ENCODE measurements at places on chromosomes 6 and 20. TPM values are rescaled to one million over a fixed set of nuclear protein-coding genes. Genes with fewer than 3 reads are reported as not detected.

DNA sequence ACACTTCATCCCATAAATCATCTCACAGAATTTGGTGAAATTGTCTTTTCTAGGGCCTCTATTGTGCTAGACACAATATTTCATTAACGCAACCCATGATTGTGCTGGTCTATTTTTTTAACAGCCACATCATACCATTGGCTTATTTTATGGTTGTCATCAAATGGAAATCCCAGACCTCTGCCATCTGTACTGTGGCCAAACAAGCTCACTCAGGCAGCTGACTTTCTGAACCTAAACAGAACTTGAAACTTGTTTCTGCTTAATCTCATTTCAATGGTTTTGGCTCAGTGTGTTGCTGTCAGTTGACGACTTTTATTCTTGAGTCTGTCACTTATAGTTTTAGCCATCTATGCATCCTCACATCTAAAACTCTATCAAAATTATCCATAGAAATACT, 111.8 kb downstream of the HAO1 start:
- no peak for DNase-seq
- H3K27ac ChIP-seq: no peak overlapping the region
- H3K27me3 ChIP-seq: no peaks in the 10 kb centered on the region
- no peaks in the 10 kb centered on the region for H3K36me3 ChIP-seq

GRCh38 chr20:44217342-44218092, 6.9 kb upstream of the OSER1 start:
- H3K27me3 ChIP-seq: no peaks in the 10 kb centered on the region
- peaks cover 22% of the 10 kb centered on the region for H3K4me1 ChIP-seq
- H3K4me3 ChIP-seq: no peak overlapping the region
- peak; percentile 61 for DNase-seq
- H3K27ac ChIP-seq: no peak overlapping the region

PPP1R3G gene
- 2.1 TPM for total RNA-seq

GPR63 gene
- total RNA-seq: 0.20 TPM

OPRL1 gene
- 1.5 TPM for total RNA-seq

DNA sequence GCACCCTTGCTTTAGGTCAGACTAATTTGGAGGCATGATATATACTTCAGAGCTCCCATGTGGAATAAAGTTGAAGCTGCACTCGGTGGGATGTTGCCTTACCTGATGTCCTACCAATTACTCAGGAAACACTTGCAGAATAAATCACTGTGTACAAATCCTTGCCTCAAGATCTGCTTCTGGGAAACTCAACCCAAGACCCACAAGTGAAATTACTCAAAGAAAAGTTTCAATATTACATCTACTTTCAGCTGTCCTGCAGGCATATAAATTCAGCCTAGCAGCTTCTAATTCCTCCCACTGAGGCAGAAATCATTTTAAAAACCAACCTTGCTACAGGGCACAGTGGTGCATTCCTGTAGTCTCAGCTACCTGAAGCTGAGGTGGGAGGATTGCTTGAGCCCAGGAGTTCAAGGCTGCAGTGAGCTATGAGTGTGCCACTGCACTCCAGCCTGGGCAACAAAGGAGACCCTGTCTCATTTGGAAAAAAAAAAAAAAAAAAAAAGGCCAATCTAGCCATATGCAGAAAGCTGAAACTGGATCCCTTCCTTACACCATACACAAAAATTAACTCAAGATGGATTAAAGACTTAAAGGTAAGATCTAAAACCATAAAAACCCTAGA, 20.7 kb upstream of the DCDC2 start:
- no peak overlapping the region for H3K27ac ChIP-seq
- H3K27me3 ChIP-seq: no peaks in the 10 kb centered on the region
- DNase-seq: no peak
- no peaks in the 10 kb centered on the region for H3K36me3 ChIP-seq

DNA sequence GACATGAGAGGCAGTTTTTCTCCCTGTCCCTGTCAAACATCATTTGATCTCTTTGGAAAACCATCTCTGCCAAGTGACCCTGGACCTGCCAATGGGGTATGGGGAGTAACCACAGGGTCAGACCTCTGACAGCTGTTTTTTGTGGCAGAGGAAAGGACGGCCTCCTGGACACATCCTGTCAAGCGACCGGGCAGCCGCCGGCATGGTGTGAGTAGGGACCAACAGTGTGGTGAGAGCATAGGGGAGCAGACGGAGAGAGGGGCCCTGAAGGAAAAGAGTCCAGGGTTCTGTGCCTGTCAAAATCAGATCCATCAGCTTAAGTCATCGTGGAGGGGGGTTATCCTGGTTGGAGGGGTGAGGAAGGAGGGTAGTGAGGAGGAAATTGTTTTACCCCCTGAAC, 10.1 kb downstream of the DNTTIP1 start:
- no peak overlapping the region for H3K27ac ChIP-seq
- H3K4me1 ChIP-seq: no peaks in the 10 kb centered on the region
- H3K4me3 ChIP-seq: no peak overlapping the region
- H3K36me3 ChIP-seq: no peaks in the 10 kb centered on the region
- no peaks in the 10 kb centered on the region for H3K27me3 ChIP-seq

HACE1 gene
- total RNA-seq: 26.2 TPM

DNA sequence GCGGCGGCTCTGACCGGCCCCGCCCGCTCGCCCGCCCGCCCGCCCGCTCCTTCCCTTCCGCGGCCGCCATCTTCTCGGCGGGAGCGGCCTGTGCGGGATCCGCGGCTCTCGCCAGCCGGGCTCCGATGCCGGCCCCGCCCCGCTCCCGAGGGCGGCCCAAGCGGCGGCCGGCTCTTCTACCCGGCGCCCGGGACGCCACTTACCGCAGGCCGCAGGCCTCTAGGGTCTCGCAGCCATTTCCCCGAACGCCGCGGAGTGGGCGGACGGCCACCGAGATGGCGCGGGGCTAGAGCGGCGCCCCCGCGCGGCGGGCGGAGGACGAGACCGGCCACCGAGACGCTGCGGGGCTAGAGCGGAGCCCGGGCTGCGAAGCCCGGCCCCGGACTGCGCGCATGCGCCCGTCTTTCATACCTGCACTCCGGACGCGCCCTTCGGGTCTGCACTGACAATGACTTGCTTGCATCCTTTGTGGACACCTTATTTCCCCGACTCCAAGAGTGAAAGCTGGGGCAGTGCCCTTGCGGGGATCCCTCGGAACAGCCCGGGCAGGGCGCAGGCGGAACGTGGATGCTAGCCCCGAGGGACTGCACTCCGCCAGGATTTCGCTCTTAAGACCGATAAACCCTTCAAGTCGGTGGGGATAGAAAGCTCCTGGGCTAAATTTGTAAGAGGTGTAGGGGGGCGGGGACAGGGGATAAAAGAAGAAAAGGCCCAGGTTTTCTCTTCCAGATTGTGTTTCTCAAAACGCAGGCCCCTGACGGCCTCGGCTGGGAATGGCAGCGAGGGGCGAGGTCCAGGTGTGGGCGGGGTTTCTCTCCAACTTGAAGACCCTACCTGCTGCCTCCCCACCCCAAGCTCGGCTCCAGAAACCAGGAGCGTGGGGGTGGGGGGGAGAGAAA, at the start of gene DIDO1:
Gene DIDO1 (minus strand): TSS at position 277 of the 899 bp plus-strand sequence.
- peak within 1 kb of the TSS; percentile 97 for H3K4me3 ChIP-seq
- no peaks in the 10 kb centered on the region for H3K27me3 ChIP-seq
- no peaks in the 10 kb centered on the region for H3K4me1 ChIP-seq
- peak within 1 kb of the TSS; percentile 96 for H3K27ac ChIP-seq
- DNase-seq: peak; percentile 64

GRCh38 chr6:125191916-125192609, 38.5 kb downstream of the TPD52L1 start:
- H3K27ac ChIP-seq: no peak overlapping the region
- DNase-seq: peak; percentile 19
- no peak overlapping the region for H3K4me3 ChIP-seq

DNA sequence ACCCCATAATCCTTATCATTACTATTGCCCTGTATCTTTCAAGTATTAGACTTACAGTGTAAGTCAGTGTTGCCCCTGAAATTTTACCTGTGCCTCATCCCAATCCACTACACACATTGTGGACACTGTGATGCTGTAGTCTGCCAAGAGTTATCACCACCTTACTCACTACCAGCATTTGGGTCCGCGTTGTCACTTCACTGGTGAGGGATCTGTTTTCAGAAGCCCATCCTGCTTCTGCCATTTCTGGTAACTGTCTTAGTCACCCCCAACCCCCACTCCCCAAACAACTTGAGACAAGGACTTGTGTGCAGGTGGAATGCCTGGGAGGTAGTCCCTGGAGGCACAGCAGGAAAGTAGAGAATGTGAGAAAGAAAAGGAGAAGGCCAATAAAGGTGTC, 6.0 kb upstream of the RAB44 start:
- no peaks in the 10 kb centered on the region for H3K27me3 ChIP-seq
- peaks cover 20% of the 10 kb centered on the region for H3K36me3 ChIP-seq
- H3K27ac ChIP-seq: no peak overlapping the region
- peaks cover 6% of the 10 kb centered on the region for H3K4me1 ChIP-seq
- no peak overlapping the region for H3K4me3 ChIP-seq
- no peak for DNase-seq

All from tibial nerve (tissue), 4 donors.